ENCODE measurements at places on chromosomes 12 and 14.
A peak's percentile ranks its signal among the peaks of the same experiment; 100 is the strongest.

DNA sequence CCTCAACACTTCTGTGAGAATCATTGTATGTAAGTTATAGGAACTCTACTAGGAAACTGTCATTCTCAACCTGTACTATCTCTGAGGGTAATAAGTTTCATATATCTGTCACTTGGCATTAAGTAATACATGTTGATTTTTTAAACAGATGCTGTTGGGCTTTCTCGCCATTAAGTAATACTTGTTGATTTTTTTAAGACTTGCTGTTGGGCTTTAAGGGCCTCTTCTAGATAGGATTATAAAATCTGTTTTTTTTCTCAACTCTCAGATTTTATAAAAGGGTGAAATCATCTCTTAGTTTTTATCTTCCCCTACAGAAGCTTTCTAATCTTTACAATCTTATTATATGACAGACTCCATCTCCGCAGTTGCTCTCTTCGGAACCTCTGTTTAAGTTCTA, 5.6 kb downstream of the WASHC4 start:
- DNase-seq = no peak

DNA sequence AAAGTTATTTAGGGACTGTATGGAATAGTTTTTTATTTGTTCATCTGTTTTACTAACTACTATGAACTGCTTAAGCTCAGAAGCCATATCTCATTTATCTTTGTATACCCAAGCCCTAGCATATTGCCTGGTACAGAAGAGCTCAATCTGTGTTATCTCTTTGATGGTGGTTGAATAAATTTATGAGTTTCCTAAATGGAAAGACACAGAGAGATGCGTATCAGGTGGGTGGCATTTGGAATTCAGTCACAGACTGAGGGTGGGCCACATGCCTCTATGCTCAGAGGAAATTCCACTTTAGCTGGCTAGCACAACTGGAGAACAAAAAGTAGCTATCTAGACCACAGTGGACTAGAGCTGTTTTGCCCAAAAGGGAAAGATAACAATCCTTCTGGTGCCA, 145.5 kb downstream of the SLC6A15 start:
- DNase-seq = no peak

DNA sequence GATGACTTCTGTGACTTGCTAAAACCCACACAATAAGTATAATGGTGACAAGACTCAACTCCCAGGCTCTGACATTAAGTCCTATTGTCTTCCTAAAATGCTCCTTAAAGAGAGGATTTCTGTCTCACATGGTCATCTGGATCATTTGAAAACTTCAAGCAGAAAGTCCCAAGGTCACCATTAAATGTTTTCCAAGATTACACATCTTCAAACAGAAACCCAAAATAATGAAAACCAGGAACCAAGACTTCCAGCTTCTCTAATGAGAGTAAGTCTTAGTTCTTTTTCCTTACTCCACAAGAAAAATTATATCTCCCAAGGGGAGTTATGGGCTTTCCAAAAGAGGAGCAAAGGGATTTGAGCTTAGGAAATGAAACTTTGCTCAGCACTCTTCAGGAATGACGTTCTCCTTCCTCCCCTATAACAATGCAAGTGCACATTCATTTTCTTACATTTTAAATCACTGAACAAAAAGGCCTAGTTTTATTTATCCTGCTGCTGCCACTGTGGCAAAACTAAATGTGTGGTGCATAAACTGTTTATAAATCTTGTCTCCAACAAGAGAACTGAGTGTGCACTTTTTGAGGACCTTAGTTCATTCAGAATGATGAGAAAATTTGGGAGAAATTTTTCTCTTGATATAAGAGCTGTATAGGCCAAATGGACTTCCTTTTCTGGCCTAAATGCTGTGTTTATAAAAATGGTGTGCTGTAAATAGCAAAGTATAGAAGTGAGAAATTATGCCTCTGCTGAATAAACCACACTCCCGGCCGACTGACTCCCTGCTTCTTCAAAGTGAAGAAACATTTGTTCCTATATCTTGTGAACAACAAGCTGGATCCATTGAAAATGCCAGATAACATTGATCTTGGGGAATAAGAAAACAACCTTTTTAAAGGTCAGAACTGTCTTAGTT, 148.4 kb upstream of the PLEKHG7 start:
- DNase-seq = no peak

- DNase-seq = no peak
Observed at GRCh38 chr14:100523131-100523842, 63.9 kb downstream of the BEGAIN start.

- no peak for DNase-seq
Observed at GRCh38 chr14:26687301-26687837, 89.5 kb upstream of the NOVA1 start.

DNA sequence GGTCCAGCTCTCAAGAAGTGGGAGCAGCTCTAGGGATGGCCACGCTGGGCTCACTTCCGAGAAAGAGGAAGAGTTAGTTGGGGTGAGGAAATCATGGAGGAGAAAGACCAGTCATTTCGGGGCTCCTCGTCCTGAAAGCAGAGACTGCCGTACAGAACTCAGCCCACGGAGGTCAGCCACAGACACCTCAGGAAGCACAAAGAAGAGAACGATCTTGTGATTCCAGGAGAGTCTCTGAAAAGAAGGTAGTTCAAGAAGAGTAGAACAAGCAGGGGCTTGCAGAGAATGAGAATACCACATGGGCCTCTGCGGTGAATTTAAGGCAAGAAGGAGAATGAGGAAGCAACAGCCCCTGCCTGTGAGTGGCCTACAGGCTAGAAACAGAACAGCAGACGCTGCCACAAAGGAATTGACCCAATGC, 311.9 kb downstream of the CACNA1C start:
- no peak for DNase-seq

GRCh38 chr14:33880330-33880729, 70.5 kb downstream of the EGLN3 start:
- no peak for DNase-seq

- DNase-seq = no peak
Observed at GRCh38 chr12:60112763-60113162, 516.9 kb downstream of the SLC16A7 start.

DNA sequence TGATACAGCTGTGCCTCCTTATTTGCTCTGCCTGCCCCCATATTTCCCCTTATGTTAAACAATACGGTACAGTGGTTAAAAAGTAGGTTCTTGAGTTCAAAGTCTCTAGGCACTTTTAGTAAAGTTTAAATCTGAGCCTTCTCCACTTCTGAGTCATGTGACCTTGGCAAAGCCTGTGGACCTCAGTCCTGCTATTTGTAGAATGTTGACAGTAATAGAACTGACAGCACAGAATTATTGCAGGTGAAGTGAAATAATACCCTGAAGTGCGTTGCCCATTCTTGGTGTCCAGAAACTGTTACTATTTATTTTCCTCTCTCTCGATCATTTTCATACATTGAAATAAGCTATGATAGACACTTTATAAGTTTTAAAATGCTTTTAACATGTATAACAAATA, 499.7 kb downstream of the EGLN3 start:
- no peak for DNase-seq

- no peak for DNase-seq
Observed at GRCh38 chr12:46711756-46712155, 114.0 kb downstream of the SLC38A4 start.

- DNase-seq = no peak
Observed at GRCh38 chr14:102991376-102991775, 66.0 kb downstream of the CDC42BPB start.

DNA sequence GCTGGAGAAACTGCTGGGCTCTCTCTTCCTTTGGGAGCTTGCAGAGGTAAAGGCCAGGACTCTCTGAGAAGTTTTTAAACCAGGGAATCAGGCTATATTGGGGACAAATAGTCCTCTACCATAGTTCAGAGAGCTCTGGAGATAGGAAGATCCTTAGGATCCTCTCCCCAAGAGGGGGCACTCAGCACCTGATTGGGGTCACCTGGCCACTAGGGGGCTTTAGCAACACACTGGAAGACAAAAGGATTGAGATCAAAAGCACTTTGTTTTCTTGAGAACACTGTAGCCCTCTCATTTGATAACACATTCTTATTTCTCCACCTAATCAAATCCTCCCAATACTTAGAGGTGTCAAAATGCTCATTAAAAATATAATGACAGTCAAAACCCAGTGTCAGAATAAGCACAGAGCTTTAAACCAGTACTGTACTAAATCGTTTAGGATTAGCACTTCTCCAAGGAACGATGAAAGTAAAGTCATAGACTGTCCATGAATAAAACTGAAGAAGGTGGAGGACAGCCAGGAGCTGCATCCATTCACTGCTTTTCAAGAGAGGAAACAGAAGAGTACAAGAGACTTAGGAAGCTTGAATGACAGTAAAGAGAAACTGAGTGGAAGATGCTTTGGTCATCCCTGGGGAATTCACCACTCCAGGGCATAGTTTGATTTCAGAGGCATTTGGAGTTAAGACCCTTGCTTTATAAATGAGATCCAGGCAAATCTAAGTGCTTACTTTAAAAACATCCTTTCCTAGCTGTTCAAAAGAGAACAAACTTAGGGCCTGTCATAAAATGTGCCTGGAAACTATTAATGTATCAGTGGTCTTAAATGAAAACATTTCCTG, 26.5 kb downstream of the BMP4 start:
- DNase-seq = no peak

DNA sequence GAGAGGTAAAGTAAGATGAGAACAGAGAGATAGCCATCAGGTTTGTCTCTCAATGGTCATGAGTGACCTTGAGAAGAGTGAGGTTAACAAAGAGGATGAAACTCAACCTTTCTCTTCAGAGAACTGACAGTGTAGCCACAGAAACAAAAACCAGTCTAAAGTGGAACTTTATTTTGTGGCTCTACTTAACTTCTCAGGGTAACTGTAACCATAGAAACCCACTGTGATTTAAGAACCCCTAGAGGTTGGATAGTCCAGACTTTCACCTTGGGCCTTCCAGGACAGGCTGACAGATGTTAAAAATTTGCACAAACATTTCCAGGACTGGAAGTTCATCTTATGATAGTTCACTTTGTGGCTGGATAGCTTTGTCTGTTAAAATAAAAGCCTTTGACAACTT, 48.5 kb downstream of the ATP23 start:
- DNase-seq = no peak

DNA sequence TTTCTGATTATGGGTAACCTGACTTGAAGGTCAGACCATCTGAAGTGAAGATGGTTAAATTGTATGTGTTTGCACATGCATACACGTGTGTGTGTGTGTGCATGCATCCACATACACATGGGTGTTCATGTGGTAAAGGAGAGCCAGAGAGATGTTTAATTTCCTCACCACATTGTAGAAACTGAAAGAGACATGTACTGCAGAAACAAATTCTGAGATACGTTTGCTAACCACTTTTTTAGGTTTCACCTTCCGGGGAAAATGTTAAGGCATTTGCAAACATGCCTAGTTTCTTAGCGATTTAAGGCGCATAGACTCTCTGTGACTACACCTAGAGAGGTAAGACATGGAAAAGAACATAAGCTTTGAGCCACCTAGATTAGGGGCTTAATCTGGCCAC, 362.9 kb downstream of the RAD51B start:
- DNase-seq = no peak

- no peak for DNase-seq
Observed at GRCh38 chr12:104121001-104121400, 17.0 kb downstream of the NFYB start.

DNA sequence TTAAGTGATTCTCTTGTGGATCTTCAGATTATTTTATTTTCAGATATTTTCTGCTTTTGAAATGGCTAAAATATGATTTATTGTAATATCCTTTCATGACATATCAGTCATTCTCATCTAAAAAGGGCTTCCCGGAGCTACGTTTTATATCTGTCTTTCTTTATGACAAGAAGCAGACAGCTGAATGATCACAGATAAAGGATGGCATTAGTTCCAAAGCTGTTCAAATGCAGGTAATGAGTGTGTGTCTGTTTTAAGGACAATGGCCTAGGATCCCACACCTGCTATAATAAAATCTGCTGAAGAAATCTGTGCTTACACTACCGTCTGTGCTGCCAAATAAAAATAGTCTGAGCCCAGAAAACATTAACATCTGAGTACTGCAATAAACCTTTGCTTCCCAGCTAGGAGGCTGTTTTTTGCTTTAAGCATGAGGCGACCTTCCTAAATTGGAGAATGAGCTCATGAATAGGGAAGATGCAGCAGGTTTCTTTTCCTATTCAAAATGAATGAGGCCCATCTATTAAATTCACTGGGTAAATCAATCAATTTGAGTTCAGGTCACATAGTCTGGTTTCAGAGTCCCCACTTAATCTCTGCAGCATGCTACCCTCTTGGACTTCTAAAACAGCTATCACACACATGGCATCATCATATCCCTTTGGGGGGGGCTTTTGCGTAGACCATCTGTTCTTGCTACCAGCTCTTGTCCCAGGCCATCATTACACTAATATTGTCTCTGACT, 498.5 kb downstream of the NELL2 start:
- DNase-seq = no peak

- DNase-seq = no peak
Observed at GRCh38 chr14:78181270-78181669, 11.1 kb downstream of the NRXN3 start.

DNA sequence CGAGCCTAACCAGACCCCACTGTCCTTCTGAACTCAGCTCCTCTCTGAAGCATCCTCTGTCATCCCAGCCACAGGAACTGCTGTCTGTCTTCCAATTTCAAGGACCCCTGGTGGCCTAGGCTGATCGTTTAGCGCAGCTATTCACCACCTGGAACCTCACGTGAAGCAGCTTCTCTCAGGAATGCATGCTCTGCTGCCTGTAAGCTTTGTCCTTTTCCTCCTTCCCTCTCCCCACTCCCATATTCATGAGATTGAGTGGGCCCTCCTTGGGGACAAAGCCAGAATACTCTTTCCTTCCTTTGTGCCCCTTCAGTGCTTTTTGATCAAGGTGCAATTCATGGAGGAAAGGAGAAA, 17.2 kb downstream of the DPF3 start:
- DNase-seq = no peak

- no peak for DNase-seq
Observed at GRCh38 chr12:70686907-70687306, 49.7 kb upstream of the PTPRB start.

- DNase-seq = no peak
Observed at GRCh38 chr12:1473418-1473817, 121.0 kb downstream of the FBXL14 start.

GRCh38 chr14:58944343-58944967, 244.0 kb upstream of the DAAM1 start:
- DNase-seq = peak; percentile 43

DNA sequence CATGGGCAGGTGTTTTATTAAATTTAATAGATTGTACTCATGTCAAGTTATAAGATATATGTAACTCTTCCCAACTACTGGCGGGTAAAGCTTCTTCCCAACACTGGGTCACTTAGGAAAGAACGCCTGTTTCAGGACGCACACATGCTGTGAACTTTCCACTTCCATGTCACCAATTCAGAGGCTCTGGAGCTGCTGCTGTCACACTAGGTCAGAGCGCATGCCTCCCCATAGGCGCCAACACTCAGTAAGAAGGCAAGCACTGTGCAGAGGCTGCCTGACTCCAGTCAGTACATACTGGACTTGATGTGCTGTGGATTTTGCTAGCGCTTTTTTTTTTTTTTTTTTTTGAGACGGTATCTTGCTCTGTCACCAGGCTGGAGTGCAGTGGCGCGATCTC, 17.2 kb downstream of the SLC15A4 start:
- no peak for DNase-seq

- peak; percentile 54 for DNase-seq
Observed at GRCh38 chr14:20662968-20663732, 21.2 kb upstream of the RNASE4 start.

- DNase-seq = no peak
Observed at GRCh38 chr12:38350342-38351174, 34.0 kb downstream of the ALG10B start.

Measured in retina (tissue), 1 donor.